ENCODE measurements at places on chromosomes 5 and 9.

- no peak for DNase-seq
These were observed 244.3 kb upstream of the ZNF608 start for GRCh38 chr5:124990723-124991122.

DNA sequence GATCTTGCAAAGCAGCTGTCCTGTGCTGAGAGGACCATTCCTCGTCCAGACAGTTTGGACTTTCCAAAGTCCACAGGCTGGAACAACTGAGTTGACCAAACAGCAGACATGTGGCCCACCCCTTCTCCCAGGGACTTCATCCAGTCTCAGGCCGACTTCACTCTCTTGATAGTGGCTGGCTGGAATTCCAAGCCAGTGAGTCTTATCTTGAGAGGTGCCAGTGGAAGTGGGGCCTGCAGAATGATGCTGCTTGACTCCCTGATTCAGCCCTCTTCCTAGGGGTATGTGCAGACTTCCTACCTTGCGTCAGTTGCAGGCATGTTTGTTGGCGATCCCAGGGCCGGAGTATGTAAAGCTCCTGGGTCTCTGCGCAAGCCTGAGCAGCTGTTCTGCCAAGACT is 131.4 kb upstream of the TSLP start:
- DNase-seq = no peak

GRCh38 chr5:139667730-139668063 is 19.5 kb downstream of the CXXC5 start:
- no peak for DNase-seq

- no peak for DNase-seq
These were observed 168.1 kb downstream of the KDM4C start for GRCh38 chr9:6925836-6926235.

GRCh38 chr5:14041528-14042192 is 97.2 kb upstream of the DNAH5 start:
- no peak for DNase-seq

DNA sequence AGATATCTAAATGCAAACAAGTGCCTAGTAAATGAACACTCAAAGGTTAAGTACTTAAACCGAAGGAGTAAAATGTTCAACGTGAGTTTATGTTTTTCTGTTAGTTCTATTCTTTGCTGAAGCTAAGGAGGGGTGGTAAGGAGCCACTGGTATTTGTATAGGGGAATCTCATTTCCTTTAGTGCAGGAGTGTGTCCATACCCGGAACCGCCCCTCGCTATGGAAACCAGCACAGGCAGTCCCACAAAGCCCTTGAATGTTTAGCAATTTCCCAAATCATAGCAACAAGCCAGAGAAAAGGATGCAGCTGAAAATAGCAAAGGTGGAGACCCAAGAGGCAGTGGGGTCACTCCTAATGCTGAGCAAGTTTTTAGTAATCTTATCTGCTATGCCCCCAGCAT is 78.8 kb upstream of the STK32A start:
- DNase-seq = no peak

- DNase-seq = no peak
These were observed 30.1 kb upstream of the ZBED3 start for GRCh38 chr5:77117161-77117560.

DNA sequence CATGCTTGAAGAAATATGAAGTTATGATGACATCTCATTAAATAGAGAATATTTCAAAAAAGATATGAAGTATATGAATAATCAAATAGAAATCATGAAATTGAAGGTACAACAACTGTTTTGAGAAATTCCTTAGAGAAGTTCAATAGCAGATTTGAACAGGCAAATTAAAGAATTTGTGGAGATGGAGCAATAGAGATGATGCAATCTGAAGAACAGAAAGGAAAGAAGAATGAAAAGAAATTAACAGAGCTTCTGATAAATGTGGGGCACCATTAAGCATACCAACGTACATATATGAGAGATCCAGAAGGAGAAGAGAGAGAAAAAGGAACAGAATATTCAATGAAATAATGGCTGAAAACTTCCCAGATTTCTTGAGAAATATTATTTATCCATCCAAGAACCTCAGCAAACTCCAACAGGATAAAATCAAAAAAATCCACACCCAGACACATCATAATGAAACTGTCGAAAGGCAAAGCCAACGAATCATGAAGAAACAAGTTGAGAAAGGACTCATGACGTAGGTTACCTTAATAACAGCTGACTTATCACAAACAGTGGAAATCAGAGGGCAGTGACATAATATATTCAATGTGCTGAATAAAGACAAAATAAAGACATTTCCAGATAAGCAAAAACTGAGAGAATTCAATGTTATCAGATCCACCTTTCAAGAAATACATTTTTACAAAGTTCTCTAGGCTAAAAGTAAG is 297.2 kb upstream of the TARS1 start:
- no peak for DNase-seq

- DNase-seq = no peak
These were observed 729.8 kb downstream of the EFNA5 start for GRCh38 chr5:106940986-106941385.

GRCh38 chr5:58860680-58861079 is 277.8 kb downstream of the RAB3C start:
- no peak for DNase-seq

DNA sequence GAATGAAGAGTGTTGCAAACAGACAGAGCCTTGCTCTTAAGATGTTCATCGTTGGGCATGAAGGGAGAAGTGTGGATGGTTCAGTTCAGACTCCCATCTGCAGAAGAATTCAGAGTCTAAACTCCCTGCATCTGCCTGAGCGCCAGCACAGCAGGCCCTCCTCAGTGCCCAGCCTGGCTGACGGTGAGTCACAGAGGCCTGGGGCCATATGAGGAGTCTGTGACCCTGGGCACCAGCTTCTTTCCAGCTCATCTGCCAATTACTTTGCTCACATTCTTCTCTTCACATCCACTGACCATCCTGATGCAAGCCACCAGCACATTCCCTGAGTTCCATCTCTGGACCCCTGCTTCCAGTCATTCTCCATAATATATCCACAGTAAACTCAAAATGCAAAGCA is 401.1 kb upstream of the TRPC7 start:
- DNase-seq = no peak

- no peak for DNase-seq
These were observed 27.9 kb upstream of the CTNNA1 start for GRCh38 chr5:138725153-138725817.

DNA sequence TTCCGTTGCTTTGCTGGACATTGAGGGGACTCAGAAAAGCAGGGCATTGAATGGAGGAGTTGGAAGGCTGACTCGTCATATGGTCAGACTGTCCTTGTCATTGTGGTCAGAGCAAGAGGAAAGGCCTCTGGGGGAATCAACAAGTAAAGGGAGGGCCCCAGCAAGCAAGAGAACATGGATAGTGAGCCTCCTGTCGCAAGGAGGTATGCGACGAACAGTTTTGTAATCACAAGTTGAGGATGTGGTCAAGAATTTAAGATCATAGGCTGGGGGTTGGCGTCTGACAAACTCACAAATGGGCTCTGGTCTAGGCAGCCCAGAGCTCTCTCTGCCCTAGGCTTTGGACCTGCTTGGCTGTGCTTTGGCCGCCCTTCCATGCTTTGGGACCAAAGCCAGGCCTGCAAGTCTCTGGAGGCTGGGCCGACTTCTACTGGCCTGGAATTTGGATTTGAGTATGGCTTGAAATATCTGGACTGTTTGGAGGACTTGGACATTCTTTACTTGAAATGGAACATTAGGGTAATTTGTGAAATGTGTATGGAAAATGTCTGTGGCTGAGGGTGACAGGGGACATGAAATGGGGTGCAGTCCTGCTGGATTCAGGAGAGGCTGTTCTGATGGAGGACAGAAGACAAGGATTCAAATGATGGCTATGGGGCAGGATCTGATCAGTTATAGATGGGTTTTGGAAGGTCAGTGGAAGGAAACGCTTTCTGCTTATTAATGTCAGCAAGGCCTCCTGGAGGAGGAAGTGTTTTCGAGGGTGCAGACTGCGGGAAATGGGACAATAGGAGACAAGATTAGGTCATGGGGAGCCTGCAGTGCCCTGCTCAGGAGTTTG is 19.2 kb upstream of the NDST1 start:
- DNase-seq = no peak

GRCh38 chr5:124747791-124748686 is 1.6 kb upstream of the ZNF608 start:
- DNase-seq = no peak

GRCh38 chr5:180801596-180802324 is 846 bp downstream of the MGAT1 start:
- DNase-seq = peak; percentile 54

GRCh38 chr5:44390351-44390750 is 1.1 kb upstream of the FGF10 start:
- no peak for DNase-seq

- DNase-seq = no peak
These were observed 147.4 kb upstream of the IRX4 start for GRCh38 chr5:2030131-2030530.

DNA sequence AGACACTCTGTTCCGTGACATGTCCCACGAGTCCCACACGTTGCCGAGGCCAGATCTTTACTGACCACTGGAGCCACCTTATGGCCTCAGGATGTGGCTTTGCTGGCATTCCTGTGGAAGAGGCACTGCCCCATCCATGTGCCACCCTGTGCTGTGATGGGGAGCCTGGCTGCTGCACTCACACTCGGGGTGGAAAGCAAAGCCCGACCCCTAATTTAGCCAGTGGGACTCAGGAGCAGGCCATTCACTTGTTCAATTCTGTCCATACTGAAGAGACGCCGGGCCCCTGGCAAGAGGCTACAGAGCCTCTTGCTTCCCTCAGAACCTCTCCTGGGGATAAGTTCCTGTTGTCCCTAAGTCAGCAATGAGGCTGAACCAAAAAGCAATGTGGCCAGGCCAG is 18.6 kb upstream of the CEP72 start:
- no peak for DNase-seq

DNA sequence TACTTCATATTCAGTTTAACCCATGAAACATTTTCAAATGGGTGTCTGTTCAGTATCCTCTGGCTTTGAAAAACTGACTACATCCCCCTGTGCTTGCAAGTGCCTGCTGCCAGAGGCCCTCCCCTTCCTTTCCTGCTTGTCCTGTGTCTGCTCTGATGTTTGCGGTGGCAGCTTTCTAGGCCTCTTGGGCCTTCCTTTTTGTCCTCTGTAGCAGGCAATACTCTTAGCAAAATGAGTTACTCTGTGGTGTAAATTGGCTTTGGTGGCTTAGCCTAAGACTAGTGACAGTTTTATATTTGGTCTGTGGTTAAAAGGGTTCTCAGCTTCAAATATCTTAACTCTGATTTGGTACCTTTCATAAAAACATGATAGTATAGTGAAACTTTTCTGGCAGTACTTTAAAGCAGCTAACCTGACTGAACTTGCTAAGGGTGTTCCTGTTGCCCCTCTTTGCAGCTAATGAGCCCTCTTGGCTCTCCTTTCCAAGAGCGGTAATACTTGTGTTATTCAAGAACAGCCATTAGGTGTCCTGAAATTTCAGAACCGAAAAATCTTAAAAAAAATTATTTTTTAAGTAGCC is 76.6 kb downstream of the GOLM1 start:
- DNase-seq = no peak

DNA sequence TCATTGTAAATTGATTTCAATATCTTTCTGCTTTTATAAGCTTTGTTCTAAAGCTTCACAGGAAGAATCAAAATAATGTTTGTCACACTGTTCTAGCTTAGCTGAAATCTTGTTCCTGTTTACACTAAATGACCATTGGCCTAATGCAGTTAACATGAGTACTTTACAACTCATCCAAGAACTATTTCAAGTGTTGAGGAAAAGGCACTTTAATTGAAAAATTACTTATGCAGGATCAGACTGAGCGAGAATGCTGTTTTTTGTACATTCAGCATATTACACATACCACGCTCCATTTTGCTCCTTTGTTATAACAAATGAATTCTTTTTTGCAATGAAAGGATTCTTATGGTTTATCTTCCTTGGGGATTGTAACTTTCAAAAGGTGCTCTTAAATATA is 22.4 kb upstream of the SMIM15 start:
- no peak for DNase-seq

DNA sequence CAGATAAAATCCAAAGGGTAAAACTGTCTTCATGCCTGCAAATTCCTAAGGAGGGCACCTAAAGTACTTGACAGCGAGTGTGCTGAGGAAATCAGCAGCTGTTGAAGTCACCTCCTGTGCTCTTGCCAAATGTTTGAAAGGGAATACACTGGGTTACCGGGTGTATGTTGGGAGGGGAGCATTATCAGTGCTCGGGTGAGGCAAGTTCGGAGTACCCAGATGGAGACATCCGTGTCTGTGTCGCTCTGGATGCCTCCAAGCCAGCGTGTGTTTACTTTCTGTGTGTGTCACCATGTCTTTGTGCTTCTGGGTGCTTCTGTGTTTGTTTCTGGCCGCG is 727 bp upstream of the ADRB2 start:
- no peak for DNase-seq

DNA sequence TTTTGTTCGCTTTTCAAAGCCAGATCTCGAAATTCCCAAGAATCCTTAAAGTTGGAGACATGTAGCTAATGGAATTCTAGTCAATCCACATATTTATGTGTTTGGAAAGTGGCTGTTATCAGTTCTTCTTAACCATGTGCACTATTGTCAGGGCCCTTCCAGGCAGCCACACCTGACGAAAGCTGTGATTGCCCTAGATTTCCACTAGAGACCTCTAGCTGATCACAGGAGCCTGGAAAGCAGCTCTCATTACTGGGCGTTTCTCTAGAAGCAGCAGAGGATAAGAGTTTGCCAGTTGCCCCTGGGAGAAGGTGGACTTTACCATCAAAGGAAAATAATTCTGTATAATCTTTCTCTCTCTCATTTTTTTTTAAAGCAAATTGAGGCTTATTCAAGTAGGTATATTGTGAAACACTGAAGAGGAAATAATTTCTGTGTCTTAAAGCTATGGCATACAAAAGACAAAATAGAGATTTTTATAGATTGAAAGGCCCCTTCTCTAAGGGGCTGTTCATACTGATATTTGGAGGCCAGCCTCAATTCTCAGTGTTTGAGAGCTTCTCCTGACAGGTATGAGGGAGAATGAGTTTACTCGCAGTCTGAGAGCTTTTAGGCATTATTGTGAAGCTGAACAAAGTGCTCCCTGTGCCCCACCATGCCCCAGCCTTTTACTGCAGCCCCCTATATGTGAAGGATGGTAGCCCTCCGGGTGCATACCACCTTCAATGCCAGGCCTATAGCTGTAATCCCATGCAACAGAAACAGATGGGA is 405.4 kb upstream of the ACTBL2 start:
- DNase-seq = no peak

DNA sequence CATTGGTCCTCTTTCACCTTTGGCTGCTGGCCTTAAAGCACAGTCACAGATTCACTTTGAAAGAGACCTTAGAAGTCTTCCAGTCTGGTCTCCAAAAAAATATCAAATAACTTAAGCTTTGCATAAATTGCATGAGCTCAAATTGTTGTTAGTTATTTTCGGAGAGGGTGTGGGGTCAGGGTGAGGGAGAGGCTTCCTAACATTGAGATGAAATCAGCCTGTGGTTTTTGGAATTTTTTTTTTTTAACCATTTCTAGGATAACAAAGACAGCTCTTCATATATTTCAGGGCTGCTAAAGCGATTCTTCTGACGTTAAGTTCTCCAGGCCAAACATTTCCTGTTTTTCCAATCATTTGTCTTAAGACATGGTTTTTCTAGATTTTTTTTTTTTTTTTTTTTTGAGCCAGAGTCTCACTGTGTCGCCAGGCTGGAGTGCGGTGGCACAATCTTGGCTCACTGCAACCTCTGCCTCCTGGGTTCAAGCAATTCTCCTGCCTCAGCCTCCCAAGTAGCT is 4.5 kb downstream of the OCLN start:
- DNase-seq = no peak
